Activated CD8-positive, alpha-beta memory T cell treated with anti-CD3 and anti-CD28 coated beads for 4 hours (primary cell): ENCODE measurements at places on chromosomes 3 and 15.

GRCh38 chr3:114867835-114868503 is 279.1 kb downstream of the ZBTB20 start:
- no peak for DNase-seq

- DNase-seq, result no peak
These were observed 226.3 kb upstream of the MRPL3 start for GRCh38 chr3:131728898-131729642.

- DNase-seq, result no peak
These were observed 159.5 kb downstream of the TP63 start for GRCh38 chr3:189790658-189791057.

- no peak for DNase-seq
These were observed 2.2 kb downstream of the NR2F2 start for GRCh38 chr15:96332637-96333121.

GRCh38 chr3:14765576-14766427 is 53.0 kb upstream of the FGD5 start:
- no peak for DNase-seq

- DNase-seq, result no peak
These were observed 3.8 kb downstream of the NLGN1 start for GRCh38 chr3:173401369-173401768.
